ENCODE measurements at places on chromosomes 7 and 10.

- peak; percentile 48 for DNase-seq
Observed at GRCh38 chr7:20330239-20330927, at the start of gene ITGB8. Gene ITGB8, plus strand, starts transcription at chr7:20330900. Its CDS starts 907 bp downstream, at chr7:20331807.

DNA sequence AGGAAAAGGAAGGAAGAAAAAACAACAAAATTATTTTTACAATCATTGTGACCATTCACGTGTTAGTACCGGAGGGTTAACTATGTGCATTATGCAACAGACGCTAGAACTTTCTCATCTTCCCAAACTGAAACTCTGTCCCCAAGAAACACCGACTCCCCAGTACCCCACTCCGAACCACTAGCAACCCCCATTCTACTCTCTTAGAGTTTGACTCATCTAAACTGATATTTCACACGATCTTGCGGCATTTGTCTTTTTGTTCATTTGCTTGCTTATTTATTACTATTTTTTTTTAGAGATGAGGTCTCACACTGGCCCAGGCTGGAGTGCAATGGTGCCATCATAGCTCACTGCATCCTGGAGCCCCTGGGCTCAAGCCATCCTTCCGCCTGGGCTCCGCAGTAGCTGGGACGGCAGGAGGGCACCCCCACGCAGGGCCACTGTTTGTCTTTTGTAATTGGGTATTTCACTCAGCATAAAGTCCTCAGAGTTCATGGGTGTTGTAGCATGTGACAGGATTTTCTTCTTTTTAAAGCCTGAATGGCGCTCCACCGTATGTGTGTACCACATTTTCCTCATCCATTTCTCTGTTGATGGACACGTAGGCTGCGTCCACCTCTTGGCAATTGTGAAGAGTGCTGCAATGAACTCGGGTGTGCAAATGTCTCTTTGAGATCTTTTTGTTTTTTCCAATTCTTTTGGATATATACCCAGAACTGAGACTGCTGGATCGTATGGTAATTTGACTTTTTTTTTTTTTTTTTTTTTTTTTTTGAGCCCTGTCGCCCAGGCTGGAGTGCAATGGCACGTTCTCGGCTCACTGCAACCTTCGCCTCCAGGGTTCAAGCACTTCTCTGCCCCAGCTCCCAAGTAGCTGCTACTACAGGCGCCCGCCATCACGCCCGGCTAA lies 9.5 kb downstream of the MNX1 start:
- no peak for DNase-seq

DNA sequence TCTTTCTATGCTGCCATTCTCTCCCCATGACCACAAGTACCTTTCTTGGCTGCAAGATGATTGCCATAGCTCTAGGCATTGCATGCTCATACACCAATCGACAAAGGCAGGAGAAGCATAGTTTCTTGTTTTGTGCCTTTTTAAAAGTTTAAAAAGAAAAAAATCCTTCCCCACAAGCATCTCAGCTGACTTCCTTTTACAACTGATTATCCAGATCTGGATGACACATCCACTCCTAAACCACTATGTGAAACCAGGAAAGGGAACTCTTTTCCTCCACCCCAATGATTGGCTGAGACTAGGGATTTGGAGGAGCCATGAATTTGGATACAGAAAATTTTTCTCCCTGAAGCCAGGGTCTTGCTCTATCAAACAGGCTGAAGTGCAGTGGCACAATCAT lies 14.5 kb upstream of the LRRC4 start:
- DNase-seq = no peak

DNA sequence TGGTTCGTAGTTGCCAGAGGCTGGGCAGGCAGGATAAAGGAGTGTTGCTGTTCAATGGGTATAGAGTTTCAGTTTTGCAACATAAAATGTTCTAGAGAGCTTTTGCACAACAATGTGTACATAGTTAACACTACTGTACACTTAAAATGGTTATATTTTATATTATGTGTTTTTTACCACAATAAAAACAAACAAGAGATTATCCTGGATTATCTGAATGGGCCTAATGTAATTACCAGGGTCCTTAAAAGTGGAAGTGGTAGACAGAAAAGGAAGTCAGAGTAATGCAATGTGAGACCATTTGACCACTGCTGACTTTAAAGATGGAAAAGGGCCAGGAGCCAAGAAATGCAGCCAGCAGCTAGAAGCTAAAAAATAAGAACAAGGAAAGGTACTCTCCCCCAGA lies 159.7 kb downstream of the SGMS1 start:
- DNase-seq = no peak

GRCh38 chr10:28047061-28047460 lies 48.2 kb upstream of the ODAD2 start:
- no peak for DNase-seq

GRCh38 chr10:122296363-122297120 lies 25.4 kb downstream of the BTBD16 start:
- no peak for DNase-seq

DNA sequence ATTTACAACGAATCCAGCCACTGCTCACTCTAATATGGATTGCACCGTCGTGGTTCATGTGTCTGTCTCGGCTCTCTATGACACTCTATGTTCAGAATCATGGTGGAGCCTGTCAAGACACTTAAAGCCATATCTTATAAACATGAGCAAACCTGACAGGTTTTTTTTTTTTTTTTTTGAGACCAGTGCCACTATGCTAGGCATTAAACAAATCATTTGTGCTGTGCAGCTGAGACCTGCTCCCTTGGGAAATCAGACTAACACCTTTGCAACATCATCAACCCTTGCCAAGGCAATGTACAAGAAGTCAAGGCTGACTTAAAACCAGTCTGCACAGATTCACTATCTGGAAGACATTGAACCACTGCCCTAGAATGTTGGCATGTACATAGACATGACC lies 181.2 kb upstream of the ANK3 start:
- no peak for DNase-seq
